ENCODE measurements at places on chromosomes 6 and 20.

GRCh38 chr20:25484224-25484846 is 76.9 kb downstream of the GINS1 start:
- no peak for DNase-seq

DNA sequence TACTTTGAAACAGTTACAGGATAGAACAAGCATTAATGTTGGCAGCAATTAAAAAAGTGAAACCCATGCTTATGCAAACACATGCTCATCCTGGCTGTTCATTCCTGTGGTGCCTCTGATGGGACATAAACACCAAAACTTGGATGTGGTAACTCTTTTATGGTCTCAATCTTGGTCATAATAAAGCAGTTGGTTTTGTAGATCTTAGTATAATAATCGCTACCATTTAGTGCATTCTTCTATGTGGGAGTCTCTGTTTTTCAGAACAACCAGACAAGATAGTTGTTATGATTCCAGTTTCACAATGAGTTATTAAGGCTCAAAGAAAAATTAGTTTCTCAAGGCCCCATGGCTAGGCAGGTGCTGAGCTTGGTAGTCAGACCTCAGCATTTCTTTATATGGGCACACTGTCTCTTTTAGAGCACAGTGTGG is 184.0 kb downstream of the UTRN start:
- DNase-seq = no peak

GRCh38 chr20:47351643-47352331 is 4.7 kb downstream of the ZMYND8 start:
- no peak for DNase-seq

DNA sequence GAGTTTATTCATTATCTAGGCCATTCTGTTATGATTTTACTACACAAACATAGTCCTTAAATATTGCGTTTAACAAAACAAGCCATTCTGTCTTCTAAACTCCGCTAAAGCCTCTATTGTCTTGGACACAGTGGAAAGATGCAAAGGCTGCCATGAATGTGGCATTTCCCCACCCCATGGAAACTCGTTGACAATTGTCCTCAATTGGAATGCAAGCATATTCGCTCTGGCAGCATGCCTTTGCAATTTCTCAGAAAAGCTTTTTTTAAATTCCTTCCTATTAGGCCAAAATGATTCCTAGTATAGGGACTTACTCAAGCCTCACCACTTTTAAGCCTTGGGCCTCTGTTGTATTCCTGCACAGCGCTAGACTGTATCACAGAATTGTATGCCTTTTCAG is 22.8 kb downstream of the OR2A4 start:
- no peak for DNase-seq

DNA sequence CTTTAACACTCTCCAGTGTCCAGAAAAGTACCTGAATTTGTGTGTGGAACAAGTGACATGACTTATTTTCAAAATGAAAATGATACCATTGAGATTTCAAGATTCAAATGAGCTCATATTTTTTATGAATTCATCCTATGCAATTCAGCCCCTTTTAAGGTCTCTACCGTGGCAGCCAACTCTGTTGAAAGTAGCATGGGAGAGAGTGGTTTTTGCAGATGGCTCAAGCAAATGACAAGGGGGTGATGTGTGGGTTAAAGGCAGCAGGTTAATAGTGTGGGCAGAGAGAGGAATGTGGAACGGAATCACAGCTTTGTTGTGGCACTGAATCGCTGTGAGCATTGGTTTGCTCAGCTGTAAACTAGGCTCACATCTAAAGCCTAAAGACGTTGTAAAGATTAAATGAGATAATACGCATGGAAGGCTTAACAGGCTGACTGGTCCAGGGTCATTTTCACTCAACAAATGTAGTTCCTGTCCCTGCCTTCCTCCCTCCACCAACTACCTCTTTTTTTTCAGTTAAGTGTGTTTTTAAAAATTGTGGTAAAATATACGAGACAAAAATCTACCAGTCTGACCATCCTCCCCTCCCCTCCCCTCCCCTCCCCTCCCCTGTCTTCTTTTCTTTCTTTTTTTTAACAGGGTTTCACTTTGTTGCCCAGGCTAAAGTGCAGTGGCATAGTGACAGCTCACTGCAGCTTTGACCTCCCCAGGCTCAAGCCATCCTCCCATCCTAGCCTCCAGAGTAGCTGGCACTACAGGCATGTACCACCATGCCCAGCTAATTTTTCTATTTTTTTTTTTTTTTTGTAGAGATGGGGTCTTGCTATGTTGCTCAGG is 114.7 kb upstream of the ZNF217 start:
- no peak for DNase-seq

GRCh38 chr6:1131285-1132079 is 180.4 kb upstream of the FOXQ1 start:
- DNase-seq = no peak
